ENCODE measurements at places on chromosomes 16 and 17. TPM values are rescaled to one million over a fixed set of nuclear protein-coding genes. Genes with fewer than 3 reads are reported as not detected.
A peak's percentile ranks its signal among the peaks of the same experiment; 100 is the strongest.

- no peaks in the 10 kb centered on the region for H3K27me3 ChIP-seq
- H3K4me3 ChIP-seq: no peak overlapping the region
- no peaks in the 10 kb centered on the region for H3K4me1 ChIP-seq
- DNase-seq: peak; percentile 32
- no peaks in the 10 kb centered on the region for H3K36me3 ChIP-seq
These were observed 154.2 kb downstream of the MRM1 start for GRCh38 chr17:36755586-36755985.

DNA sequence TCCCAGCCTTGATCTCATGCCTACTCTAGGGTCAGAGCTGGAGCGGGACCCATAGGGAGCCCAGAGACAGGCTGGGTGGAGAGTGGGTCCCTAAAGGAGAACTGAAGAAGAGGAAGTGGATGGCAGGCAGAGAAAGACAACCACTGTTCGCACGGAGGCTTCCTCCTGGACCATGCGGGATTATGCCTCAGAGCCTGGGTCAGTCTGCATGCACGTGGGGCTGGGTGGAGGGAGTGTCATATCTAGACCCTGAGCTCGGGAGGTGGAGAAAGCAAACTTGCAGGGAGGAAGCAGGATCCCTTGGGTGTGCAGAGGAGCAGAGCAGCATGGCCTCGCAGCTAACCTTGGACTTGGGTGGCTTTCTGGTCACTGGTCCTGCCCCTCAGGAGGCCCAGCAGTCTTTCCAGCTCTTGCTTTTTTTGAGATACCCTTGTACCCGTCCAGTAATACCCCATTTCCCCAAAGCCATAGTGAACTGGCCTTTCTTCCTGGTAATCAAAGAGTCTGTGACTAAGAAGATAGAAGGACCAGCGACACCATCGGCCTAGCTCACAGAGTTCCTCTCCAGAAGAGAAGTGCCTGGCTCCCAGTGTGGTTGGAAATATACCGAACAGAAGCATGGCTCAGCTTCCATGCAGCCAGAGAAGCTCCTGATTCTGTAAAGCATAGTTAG, 344.2 kb downstream of the CPPED1 start:
- no peak overlapping the region for H3K4me3 ChIP-seq
- H3K27me3 ChIP-seq: no peaks in the 10 kb centered on the region
- DNase-seq: no peak
- H3K36me3 ChIP-seq: no peaks in the 10 kb centered on the region

GRCh38 chr17:2828397-2829038, 32.3 kb downstream of the RAP1GAP2 start:
- no peak overlapping the region for H3K27ac ChIP-seq
- H3K4me3 ChIP-seq: no peak overlapping the region
- peaks cover 24% of the 10 kb centered on the region for H3K4me1 ChIP-seq
- DNase-seq: peak; percentile 76
- no peaks in the 10 kb centered on the region for H3K27me3 ChIP-seq

DNA sequence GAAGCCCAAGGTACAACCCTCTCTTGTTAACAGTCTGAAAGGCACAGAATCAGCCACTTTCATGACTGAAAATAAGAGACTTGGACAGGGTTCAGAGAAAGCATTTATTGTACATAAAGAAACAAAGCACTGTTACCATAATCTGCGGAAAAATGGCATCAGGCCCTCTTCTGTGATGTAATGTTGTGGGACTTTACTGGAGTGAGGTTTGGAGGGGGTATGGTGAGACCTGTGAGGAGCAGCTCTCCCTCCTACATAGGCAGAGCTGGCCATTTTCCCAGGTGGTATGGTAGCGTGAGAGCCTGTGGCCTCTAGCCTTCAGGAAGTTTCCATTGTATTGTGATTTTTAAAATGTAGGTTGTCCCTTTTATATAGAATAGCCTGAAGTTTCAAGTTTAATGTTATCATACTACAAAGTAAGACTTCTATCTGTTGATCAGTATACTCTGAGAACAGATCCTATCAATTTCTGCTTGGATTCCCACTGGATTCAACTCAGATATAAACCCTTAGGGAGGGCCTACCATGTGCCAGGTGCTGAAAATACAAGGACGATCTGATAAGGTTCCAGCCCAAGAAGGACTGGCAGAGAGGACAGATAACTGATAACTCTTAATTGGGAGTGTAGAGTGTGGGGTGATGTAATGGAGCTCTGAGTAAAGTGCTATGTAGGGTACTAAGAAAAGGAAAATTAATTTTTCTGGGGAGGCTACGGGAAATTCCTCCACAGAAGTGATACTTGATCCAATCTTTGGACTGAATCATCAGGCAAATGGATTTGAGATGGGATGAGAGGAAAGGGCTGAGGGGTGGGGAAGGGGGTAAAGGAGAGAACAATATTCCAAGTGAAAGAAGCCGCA, 4.1 kb upstream of the YPEL2 start:
- no peak overlapping the region for H3K4me3 ChIP-seq
- no peaks in the 10 kb centered on the region for H3K27me3 ChIP-seq
- H3K36me3 ChIP-seq: no peaks in the 10 kb centered on the region
- H3K27ac ChIP-seq: no peak overlapping the region

DNA sequence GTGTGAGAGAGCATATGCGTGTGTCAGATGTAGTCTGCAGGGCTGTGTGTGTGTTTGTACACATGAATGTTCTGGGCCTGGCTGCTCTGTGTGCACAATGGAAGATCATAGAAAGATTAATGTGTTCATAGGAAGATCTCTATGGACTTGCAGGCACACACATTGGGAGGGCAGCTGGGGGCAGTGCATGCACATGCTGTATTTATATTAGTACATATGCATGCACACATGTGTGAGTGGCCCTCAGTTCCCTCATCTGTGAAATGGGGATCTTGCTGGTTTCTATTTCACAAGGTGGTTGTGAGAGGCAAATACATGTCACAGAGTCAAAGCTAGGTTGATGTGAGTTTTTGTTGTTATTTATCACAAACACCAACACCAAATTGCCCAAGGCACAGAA, 2.1 kb downstream of the CA7 start:
- H3K4me1 ChIP-seq: no peaks in the 10 kb centered on the region
- peaks cover 17% of the 10 kb centered on the region for H3K27me3 ChIP-seq
- no peak overlapping the region for H3K4me3 ChIP-seq
- H3K36me3 ChIP-seq: no peaks in the 10 kb centered on the region
- H3K27ac ChIP-seq: no peak overlapping the region
- no peak for DNase-seq

DNA sequence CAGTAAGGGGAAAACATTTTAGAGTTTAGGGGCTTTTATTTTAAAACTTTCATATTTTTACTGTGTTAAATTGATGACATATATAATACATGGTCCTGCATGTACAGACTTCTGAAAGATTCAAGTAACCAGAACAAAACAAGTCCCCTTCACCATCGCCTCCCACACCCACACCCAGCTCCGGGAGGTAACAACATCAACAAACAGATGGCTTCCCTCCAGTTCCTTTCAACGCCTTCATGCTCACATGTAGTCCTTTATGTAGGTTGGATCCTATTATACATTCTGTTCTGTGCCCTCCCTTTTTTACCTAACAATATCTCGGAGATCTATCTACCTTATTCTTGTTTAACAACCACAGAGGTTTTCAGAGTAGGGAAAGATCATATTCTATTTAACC, 30.5 kb downstream of the GINS3 start:
- no peak for DNase-seq
- no peaks in the 10 kb centered on the region for H3K27me3 ChIP-seq
- no peak overlapping the region for H3K27ac ChIP-seq
- peaks cover 11% of the 10 kb centered on the region for H3K4me1 ChIP-seq
- H3K4me3 ChIP-seq: no peak overlapping the region

DNA sequence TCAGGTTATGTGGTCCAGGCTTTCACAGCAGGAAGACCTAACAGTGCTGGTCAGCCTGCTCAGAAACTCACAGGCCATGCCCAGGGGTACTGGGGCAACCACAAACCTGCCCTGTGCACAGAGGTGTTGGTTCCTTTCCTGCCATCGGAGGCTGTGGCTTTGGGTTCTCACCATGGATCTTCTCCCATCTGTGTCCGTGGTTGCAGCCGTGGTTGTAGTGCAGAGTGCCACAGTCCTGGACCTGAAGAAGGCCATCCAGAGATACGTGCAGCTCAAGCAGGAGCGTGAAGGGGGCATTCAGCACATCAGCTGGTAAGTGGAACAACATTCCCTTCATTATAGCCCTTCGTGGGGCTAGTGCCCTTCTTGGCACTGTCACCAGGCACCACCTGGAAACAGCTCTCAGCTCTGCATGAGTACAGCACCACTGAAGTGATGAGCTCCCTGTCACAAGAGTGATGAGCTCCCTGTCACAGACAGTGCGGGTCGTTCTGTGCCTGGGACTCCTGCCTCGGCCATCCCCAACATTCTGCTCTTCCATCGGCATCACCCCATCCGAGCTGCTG, 2.0 kb downstream of the SNRNP25 start:
- H3K27ac ChIP-seq: no peak overlapping the region
- H3K36me3 ChIP-seq: peaks cover 11% of the 10 kb centered on the region
- no peaks in the 10 kb centered on the region for H3K27me3 ChIP-seq
- peaks cover 29% of the 10 kb centered on the region for H3K4me1 ChIP-seq
- DNase-seq: peak; percentile 37

DNA sequence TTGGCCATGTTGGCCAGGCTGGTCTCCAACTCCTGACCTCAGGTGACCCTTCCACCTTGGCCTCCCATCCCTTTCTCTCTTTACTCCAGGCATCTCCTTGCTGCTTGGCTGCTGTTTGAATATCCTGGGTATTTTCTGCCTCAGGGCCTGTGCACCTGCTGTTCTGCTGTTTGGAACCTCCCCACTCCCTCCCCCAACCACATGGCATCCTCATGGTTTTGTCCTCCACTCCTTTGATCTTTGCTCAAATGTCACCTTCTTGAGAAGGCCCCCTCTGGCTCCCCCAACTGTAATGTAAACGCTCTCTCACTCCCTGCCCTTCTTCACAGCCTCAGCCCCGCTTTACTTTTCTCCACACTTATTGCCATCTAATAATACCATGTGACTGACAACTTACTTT, 152.0 kb downstream of the GSG1L start:
- DNase-seq: no peak
- no peak overlapping the region for H3K4me3 ChIP-seq
- H3K27me3 ChIP-seq: no peaks in the 10 kb centered on the region
- H3K4me1 ChIP-seq: no peaks in the 10 kb centered on the region
- H3K27ac ChIP-seq: no peak overlapping the region

DNA sequence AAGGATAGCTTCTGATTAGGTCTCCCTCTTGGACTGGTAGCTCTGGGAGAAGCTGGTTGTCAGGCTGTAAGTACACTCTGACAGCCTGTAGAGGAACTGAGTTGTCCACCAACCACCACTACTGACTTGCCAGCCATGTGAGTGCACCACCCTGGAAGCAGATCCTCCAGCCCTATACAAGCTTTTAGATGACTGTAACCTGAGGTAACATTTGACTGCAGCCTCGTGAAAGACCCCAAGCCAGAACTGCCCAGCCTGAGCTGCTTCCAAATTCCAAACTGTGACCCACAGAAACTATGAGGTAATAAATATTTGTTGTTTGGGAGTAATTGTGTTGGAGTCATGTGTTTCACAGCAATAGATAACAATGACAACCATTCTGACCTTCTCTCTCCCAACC, 30.8 kb upstream of the DYNLL2 start:
- no peak overlapping the region for H3K27ac ChIP-seq
- H3K4me3 ChIP-seq: no peak overlapping the region
- H3K4me1 ChIP-seq: no peaks in the 10 kb centered on the region
- DNase-seq: no peak
- H3K36me3 ChIP-seq: no peaks in the 10 kb centered on the region

- DNase-seq: no peak
- H3K4me3 ChIP-seq: no peak overlapping the region
- no peaks in the 10 kb centered on the region for H3K4me1 ChIP-seq
These were observed 264.1 kb downstream of the CBLN1 start for GRCh38 chr16:49017501-49017900.

GRCh38 chr17:49379926-49380325, 17.9 kb upstream of the ZNF652 start:
- H3K36me3 ChIP-seq: no peaks in the 10 kb centered on the region
- no peaks in the 10 kb centered on the region for H3K27me3 ChIP-seq
- DNase-seq: no peak
- no peaks in the 10 kb centered on the region for H3K4me1 ChIP-seq
- H3K4me3 ChIP-seq: no peak overlapping the region
- H3K27ac ChIP-seq: no peak overlapping the region

- H3K27me3 ChIP-seq: no peaks in the 10 kb centered on the region
- H3K4me1 ChIP-seq: no peaks in the 10 kb centered on the region
- peak; percentile 48 for DNase-seq
- no peak overlapping the region for H3K4me3 ChIP-seq
These were observed 404.1 kb downstream of the WWOX start for GRCh38 chr16:78503602-78504001.

DNA sequence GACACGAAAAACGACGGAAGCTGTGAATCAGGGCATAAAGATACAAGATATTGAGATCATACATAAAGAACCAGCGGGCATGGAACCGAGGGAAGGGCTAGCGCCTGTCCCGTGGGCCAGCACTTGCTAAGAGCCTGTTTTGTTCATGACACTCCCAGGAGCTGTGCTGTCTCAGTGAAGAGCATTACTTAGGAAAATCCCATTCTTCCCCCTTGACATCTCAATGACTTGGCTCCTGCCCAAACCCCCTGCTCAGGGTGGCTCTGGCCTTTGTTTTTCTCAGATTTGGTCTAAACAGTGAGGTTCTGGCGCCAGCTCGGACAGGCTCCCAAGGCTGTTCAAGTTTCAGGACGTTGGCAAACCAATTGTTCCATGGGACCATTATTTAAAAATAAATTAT, 79.1 kb upstream of the SEC14L1 start:
- no peaks in the 10 kb centered on the region for H3K27me3 ChIP-seq
- DNase-seq: no peak
- H3K27ac ChIP-seq: no peak overlapping the region
- no peaks in the 10 kb centered on the region for H3K36me3 ChIP-seq

DNA sequence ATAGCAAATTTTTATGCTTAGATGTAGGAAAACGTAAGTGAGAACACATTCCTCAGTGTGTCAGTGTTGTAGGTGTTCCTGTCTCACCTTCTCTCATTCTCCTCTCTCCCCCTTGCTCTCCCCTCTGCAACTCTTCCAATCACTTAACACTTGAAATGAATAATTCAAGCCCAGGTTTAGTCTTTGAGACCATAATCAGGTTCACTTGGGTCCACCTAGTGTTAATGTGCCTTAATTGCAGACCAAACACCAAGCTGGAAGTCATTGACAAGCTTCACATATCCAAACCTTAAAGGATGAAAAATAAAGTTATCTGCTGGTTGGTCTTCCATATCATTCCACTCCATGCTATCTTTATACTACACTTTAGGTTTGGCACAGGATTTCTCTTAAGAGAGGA, 37.0 kb downstream of the STXBP4 start:
- no peaks in the 10 kb centered on the region for H3K4me1 ChIP-seq
- H3K4me3 ChIP-seq: no peak overlapping the region
- H3K27me3 ChIP-seq: no peaks in the 10 kb centered on the region
- no peaks in the 10 kb centered on the region for H3K36me3 ChIP-seq

- no peak for DNase-seq
- H3K27ac ChIP-seq: no peak overlapping the region
- H3K36me3 ChIP-seq: no peaks in the 10 kb centered on the region
- H3K4me3 ChIP-seq: no peak overlapping the region
- H3K27me3 ChIP-seq: no peaks in the 10 kb centered on the region
- peaks cover 4% of the 10 kb centered on the region for H3K4me1 ChIP-seq
These were observed 22.2 kb upstream of the DHRS7B start for GRCh38 chr17:21104608-21105007.

CD79B gene
- polyA plus RNA-seq: 54.4 TPM

SLC5A2 gene
- polyA plus RNA-seq: 0.12 TPM

G6PC1 gene
- not detected for polyA plus RNA-seq

CHP2 gene
- polyA plus RNA-seq: not detected

HYDIN gene
- not detected for polyA plus RNA-seq

GUCY2D gene
- 0.18 TPM for polyA plus RNA-seq

KRT39 gene
- polyA plus RNA-seq: not detected

SLC47A1 gene
- not detected for polyA plus RNA-seq

RNPS1 gene
- 265 TPM for polyA plus RNA-seq

CD300LG gene
- polyA plus RNA-seq: not detected

Data from CD4-positive, alpha-beta memory T cell (primary cell).